ENCODE measurements at places on chromosomes 2 and 18.

DNA sequence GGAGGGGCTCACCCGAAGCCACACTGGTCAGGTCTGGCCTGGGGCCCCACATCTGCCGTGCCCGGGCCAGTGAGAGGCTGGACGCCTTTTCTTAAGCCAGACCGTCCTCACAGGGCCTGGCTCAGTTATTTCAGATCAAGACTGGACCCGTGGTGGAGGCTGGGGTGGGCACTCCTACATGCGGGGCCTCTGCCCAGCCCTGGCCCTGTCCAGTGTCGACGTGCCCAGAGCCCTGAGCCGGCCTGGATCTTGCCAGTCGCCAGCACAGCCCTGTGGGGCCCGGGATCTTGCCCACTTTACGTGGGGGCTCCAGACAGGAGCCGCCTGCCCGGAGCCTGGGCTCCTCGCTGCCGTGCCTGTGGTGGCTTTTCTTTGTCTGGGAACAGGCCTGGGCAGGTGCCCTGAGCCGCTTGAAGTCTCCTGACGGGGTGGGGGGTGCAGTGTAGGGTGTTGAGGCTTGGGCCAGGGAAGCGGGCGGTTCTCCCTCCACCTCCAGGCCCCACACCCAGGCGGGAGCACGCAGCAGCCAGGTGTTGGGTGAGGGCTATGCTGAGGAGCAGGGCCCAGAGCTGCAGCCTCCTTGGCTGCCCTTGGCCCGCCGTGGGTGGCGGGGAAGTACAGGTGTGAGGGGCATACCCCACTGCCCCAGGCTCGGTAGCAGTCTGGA lies 6.0 kb downstream of the GPC1 start:
- no peak for DNase-seq

- DNase-seq: no peak
Observed at GRCh38 chr18:76203552-76203951, 291.5 kb downstream of the ZNF516 start.

- no peak for DNase-seq
Observed at GRCh38 chr2:217216316-217216715, 356.5 kb upstream of the TNP1 start.

GRCh38 chr18:10077986-10078385 lies 164.2 kb downstream of the VAPA start:
- DNase-seq: no peak

GRCh38 chr2:180723712-180724111 lies 256.7 kb upstream of the UBE2E3 start:
- no peak for DNase-seq

DNA sequence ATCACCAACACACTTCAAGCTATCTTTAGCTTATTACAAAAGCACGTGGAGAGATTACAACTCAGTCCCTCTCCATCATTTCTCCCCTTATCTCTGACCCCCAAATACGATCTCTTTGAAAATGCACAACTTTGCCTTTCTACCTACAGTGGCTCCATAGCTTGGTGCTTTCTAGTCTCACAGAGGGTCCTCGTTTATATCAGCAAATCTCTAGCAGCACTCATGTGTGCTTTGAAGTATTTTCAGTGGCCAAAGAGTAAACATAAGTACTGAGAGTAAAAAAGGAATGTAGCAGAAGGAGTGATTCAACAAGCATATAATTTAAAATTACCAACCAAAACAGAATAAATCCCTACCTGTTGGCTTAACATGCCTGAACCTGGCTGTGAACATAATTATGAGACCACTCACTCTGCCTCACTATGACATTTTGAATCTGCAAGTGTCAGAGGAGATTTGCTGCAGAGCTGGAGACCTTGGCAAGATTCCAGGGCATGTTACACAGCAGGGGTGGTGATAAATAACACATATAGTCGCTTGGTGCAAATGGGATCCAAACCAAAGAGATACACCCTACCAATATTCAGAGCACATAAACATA lies 54.6 kb downstream of the LAMA3 start:
- DNase-seq: no peak

GRCh38 chr2:24501813-24502212 lies 10.8 kb downstream of the NCOA1 start:
- no peak for DNase-seq

GRCh38 chr18:903701-904100 lies 970 bp upstream of the ADCYAP1 start:
- DNase-seq: no peak

DNA sequence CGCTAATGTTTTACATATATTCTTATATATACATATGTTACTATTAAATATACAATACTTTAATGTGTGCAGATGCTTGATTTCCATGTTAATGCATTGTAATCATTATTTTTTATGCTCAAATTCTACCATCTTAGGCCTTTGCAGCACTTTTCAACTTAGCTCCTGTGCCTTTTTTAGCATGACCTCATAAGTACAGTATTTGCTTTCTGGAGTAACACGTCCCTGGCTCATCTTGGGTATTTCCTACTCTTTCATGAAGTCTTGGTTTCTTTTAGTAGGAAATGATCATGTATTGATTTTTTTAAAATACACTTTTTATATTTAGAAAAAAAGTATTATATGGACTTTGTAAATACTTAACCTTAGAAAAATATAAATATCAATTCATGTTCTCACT lies 36.5 kb downstream of the CAB39 start:
- no peak for DNase-seq

DNA sequence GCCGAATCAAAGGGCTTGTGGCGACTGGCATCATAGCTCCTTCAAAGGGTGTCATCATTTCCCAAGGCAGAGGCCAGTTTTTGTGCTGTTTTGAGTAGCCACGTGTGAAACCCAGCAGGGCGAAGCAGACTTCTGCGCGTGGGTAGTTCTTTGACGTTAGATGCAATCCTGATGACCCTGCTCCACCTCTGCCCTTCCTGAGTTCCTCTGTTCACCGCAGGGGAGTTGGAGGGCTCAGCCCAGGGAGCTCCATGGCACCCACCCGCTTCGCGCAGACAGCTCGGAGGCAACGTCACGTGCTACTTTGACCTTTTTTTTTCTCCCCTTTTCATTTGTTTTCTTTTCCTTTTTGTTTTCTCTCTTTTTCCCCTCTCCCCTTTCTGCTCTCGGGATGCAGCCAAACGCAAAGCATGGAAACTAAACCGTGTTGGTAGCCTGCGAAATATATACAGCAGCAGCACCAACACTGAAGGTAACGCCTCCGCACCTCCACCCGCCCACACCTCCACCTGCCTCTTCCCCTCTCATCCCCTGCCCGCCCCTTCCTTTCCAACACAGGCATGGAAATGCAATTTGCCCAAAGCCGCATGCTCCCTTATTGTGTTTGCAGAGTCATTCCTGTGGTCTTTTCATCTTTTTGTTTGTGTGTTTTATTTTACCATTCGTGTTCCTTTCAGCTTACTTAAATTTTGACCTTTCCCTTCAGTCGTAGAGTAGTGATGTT lies 153.6 kb downstream of the GBX2 start:
- no peak for DNase-seq

GRCh38 chr2:218202266-218202665 lies 14.7 kb upstream of the ARPC2 start:
- DNase-seq: no peak

GRCh38 chr2:176642074-176642473 lies 372.8 kb downstream of the MTX2 start:
- no peak for DNase-seq

- no peak for DNase-seq
Observed at GRCh38 chr2:143893371-143893770, 626.5 kb downstream of the ZEB2 start.

DNA sequence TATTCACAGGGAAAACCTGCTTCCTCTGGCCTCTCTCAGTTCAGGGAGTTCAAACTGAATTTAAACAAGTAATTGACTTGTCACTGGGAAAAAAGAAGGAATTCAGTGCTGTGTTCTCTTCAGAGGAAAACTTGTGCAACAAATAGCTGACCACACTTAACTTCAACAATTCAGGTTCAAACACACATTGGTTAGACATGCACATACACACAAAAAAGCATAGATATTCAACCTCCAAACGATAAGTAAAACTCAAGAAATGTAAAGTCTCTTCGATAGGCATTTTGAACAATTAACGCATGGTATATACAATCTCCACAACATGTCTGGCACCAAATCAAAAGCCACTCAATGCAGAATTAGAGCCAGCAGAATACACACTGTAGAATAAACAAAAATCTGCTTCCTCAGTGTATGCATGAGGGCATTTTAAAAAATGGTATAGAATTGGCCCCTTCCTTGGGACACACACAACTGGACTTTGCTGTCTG lies 269.0 kb downstream of the TCF4 start:
- DNase-seq: no peak

GRCh38 chr2:32284321-32284720 lies 6.6 kb downstream of the YIPF4 start:
- DNase-seq: no peak

DNA sequence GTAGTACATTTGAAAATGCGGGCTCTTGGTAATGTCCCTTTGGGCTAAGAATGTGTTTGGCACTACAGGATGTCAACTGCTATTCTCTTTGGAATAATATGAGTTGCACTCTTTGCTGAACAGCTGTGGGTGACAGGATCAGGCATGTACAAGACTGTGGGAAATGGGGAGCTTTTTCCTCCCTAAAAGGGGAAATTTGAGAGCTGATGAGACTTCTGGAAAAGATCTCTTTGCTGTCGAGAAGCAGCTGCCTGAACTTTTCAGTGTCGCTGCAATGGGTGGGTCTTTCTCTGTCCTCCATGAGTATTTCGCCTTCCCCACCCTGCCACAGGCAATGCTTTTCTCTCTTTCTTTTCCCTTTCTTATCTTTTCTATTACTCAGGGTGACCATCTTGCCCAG lies 762.2 kb upstream of the GCFC2 start:
- DNase-seq: no peak

- DNase-seq: no peak
Observed at GRCh38 chr18:44811572-44812125, 131.0 kb downstream of the SETBP1 start.

DNA sequence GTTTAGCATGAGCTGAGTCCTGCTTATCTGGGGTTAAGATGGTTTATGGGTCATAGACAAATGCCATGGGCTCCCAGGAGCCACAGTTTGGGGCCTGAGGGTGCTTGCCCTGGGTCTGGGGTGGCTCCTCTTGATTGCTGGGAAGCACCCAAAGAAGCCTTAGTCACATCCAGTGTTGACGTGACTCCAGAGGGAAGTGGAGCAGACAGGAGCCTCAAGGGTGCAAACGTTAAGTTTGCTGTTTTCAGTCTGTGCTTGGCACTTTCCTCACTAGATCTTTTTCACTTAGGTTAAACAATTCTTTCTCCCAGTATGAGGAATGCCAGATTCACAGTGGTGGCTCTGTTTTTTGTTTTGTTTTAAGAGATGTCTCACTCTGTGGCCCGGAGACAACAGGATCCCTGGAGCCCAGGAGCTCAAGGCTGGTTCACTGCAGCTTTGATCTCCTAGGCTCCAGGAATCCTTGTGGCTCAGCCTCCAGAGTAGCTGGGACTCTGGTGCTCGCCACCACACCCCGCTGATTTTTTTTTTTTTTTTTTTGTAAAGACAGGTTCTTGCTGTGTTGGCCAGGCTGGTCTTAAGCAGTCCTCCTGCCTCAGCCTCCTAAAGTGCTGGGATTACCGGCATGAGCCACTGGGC lies 251.3 kb downstream of the FAM210A start:
- no peak for DNase-seq

DNA sequence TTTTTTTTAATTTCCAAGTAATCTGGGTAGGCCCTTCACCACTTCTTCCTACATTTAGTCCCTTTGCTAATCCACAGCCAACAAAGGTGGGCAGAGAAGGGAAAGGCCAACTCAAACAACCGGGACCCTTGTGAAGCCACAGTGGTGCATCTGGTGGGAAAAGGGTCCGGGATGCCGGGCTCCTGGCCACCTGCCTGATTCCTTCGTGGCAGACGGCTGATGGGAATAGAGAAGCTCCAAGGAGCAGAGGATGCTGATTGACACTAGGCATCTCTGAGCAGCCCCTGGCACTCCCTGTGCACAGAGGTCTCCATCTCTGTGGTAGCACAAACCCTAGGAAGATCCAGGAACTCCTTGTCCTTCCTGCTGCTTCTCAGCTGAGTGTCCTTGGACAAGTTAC lies 37.0 kb downstream of the POLR1A start:
- DNase-seq: no peak

- peak; percentile 80 for DNase-seq
Observed at GRCh38 chr2:174492963-174493431, 6.2 kb upstream of the GPR155 start.

DNA sequence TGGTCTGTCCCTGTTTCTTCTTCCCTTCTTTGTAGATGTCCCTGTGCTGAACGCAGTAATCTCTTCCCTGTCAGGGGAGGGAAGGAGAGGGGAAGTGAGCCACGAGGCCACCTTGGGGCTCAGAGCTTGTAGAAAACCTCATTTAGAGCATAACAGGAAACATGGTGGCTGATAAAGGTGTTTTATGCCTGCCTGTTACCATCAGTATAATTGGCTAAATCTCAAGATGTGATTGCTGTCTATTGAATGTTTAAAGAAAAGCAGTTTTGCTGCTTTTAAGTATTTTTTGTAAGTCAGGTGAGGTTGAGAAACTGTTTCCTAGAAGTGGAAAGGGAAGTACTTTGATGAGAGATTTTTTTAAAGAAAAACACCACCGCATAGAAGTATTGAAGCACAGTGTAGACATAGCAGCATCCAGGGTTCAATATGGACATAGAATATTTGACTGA lies 59.7 kb upstream of the PDK1 start:
- DNase-seq: peak; percentile 58

GRCh38 chr2:68767996-68768395 lies 33.4 kb downstream of the ARHGAP25 start:
- DNase-seq: no peak

DNA sequence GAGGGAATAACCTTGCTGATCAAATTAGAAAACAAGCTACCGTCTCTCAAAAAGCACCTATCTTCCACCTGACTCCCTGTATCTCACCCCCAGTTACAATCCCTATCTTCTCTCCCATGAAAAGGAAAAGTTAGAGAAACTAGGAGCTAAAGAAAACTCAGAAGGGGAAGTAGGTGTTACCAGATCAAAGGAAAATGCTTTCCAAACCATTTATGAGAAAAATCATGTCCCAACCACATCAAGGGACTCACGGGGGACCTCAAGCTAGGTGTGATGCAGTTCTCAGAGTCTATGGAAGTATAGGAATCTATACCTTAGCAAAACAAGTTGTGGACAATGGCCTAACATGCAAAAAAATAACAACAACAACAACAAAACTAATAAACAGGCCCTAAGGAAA lies 135.5 kb upstream of the RMP24 start:
- no peak for DNase-seq

- peak; percentile 3 for DNase-seq
Observed at GRCh38 chr2:236871500-236872001, 214.1 kb upstream of the COPS8 start.

GRCh38 chr2:98478907-98479306 lies 34.2 kb downstream of the INPP4A start:
- DNase-seq: peak; percentile 51
